Psoas muscle (tissue), 8 donors: ENCODE measurements at places on chromosomes 5 and 9. TPM values are rescaled to one million over a fixed set of nuclear protein-coding genes. Genes with fewer than 3 reads are reported as not detected.

The GLDC gene
- polyA plus RNA-seq, result 0.85 TPM

The OBP2A gene
- polyA plus RNA-seq, result not detected

The PDZD2 gene
- polyA plus RNA-seq, result 4.5 TPM

The IL5 gene
- polyA plus RNA-seq, result not detected

The PNPLA7 gene
- polyA plus RNA-seq, result 7.7 TPM

The NR2F1-AS1 gene
- polyA plus RNA-seq, result 1.5 TPM

The SPINK13 gene
- not detected for polyA plus RNA-seq

The NRARP gene
- 0.73 TPM for polyA plus RNA-seq

The KIF24 gene
- 0.18 TPM for polyA plus RNA-seq
